Esophagus muscularis mucosa (tissue), 4 donors: ENCODE measurements at places on chromosomes 2 and 18. TPM values are rescaled to one million over a fixed set of nuclear protein-coding genes. Genes with fewer than 3 reads are reported as not detected.

The GPD2 gene
- total RNA-seq: 26.0 TPM

DNA sequence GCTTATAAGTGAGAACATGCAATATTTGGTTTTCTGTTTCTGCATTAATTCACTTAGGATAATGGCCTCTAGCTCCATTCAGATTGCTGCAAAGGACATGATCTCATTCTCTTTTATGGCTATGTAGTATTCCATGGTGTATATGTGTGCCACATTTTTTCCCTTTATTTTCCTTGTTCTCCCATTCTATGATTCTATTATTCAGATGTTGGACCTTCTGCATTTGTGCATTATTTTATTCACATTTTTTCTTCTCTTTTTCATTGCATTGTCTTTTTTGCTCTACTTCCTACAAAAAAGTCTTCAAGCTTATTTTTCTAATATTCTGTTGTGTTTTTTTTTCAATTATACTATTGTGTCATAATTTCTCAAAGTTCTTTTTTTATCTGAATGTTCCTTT is 11.1 kb upstream of the ANTXR1 start:
- H3K27me3 ChIP-seq: no peaks in the 10 kb centered on the region
- no peaks in the 10 kb centered on the region for H3K36me3 ChIP-seq
- no peaks in the 10 kb centered on the region for H3K4me1 ChIP-seq
- no peak overlapping the region for H3K4me3 ChIP-seq
- no peak for DNase-seq
- no peak overlapping the region for H3K27ac ChIP-seq

DNA sequence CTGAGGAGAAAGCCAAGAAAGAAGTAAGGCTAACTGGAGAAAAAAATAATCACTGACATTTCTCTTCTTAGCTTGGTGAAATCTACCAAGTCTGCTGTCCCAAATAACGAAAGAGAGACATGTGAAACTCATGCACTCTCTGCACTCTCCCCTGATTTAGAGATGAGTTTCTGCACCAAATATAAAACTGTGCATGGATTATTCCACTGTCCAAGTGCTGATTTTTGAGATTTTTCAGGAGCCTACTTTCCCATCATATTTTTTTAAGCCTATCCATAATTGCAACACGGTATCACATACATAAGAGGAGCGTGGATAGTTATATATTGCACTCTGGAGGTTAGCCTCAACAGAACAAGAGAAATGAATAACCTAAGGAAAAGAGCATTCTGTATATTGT is 10.0 kb upstream of the RIT2 start:
- H3K4me3 ChIP-seq: no peak overlapping the region
- H3K27me3 ChIP-seq: no peaks in the 10 kb centered on the region
- H3K36me3 ChIP-seq: no peaks in the 10 kb centered on the region
- DNase-seq: no peak
- no peak overlapping the region for H3K27ac ChIP-seq

DNA sequence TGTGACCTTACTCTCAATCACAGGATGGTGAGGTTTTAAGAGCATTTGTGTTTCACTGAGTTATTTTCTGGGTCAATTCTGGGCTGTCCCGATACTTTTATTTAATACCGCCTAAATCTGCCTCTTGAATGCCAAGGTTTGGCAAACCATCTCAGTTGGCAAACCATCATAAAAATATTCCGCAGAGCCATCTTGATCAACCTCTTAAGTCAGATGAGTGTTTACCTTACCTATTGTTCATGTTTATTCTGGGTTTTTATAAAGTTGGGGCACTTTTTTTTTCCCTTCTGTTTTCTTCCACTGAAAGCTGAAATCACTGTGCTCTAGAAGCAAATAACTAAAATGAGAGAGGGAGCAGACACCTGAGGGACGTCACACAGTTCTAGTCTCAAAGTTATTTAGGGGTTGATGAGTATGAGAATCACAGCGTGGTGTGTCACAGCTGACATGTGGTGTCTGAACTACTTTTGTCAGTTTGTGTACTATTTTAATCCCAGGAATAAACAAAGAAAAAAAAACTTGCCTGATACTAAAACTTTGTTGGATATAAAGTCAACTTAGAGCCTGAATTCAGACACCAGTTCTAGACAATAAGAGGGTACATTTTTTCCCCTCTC is 48.6 kb downstream of the ETAA1 start:
- H3K27me3 ChIP-seq: no peaks in the 10 kb centered on the region
- no peak overlapping the region for H3K4me3 ChIP-seq
- no peaks in the 10 kb centered on the region for H3K36me3 ChIP-seq
- H3K4me1 ChIP-seq: peaks cover 3% of the 10 kb centered on the region

- no peaks in the 10 kb centered on the region for H3K27me3 ChIP-seq
- no peaks in the 10 kb centered on the region for H3K36me3 ChIP-seq
- no peak for DNase-seq
- no peaks in the 10 kb centered on the region for H3K4me1 ChIP-seq
- H3K4me3 ChIP-seq: no peak overlapping the region
These were observed 106.4 kb upstream of the RBBP8 start for GRCh38 chr18:22826726-22827125.

DNA sequence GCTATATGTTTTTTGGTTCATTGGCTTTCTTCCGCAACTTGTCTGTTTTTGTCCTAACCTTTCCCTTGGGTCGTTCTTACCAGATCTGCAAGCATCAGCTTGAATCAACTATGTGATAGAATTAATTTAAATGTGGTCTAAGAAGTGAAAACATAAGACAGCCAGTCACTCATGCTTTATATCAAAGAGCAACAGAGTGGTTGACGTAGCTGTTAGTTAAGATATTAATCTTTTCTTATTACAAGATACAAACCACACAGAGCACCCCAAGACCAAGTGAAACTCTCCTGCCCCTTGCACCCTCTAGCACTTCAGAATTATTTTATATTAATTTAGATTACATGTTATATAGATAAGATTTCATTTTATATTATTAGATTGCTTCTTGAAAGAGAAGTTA is 15.2 kb downstream of the IL18RAP start:
- DNase-seq: peak; percentile 24
- H3K4me3 ChIP-seq: no peak overlapping the region

The HDHD2 gene
- 21.7 TPM for total RNA-seq

The ELOA2 gene
- not detected for total RNA-seq

DNA sequence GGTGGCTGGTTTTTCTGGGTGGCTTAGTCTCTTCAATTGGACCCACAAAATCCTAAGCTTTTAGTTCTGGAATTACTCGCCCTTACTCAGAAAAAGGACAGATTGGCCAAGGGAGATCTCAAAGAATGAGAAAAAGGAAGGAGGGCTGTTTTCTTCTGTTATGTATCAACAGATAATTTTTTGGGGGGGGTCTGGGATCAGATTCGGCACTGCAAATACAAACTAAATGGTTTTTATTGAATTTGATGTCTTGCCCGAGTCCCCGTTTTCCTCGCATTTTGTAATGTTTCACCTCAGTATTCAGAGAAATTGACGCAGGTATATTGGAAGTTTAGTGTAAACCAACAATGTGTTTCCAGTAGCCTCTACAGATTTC is 762 bp downstream of the YIPF4 start:
- H3K27me3 ChIP-seq: no peaks in the 10 kb centered on the region
- H3K4me3 ChIP-seq: peak overlapping the region; percentile 99
- peak overlapping the region; percentile 84 for H3K27ac ChIP-seq
- H3K36me3 ChIP-seq: peaks cover 16% of the 10 kb centered on the region

GRCh38 chr2:107222466-107222865 is 336.5 kb upstream of the ST6GAL2 start:
- no peak overlapping the region for H3K27ac ChIP-seq
- no peaks in the 10 kb centered on the region for H3K36me3 ChIP-seq
- no peaks in the 10 kb centered on the region for H3K27me3 ChIP-seq
- H3K4me3 ChIP-seq: no peak overlapping the region
- H3K4me1 ChIP-seq: no peaks in the 10 kb centered on the region
- no peak for DNase-seq

- H3K27me3 ChIP-seq: no peaks in the 10 kb centered on the region
- no peaks in the 10 kb centered on the region for H3K36me3 ChIP-seq
- no peak overlapping the region for H3K4me3 ChIP-seq
- peak overlapping the region; percentile 57 for H3K27ac ChIP-seq
- H3K4me1 ChIP-seq: peaks cover 64% of the 10 kb centered on the region
- DNase-seq: no peak
These were observed 76.0 kb upstream of the ZFP36L2 start for GRCh38 chr2:43302182-43302960.

DNA sequence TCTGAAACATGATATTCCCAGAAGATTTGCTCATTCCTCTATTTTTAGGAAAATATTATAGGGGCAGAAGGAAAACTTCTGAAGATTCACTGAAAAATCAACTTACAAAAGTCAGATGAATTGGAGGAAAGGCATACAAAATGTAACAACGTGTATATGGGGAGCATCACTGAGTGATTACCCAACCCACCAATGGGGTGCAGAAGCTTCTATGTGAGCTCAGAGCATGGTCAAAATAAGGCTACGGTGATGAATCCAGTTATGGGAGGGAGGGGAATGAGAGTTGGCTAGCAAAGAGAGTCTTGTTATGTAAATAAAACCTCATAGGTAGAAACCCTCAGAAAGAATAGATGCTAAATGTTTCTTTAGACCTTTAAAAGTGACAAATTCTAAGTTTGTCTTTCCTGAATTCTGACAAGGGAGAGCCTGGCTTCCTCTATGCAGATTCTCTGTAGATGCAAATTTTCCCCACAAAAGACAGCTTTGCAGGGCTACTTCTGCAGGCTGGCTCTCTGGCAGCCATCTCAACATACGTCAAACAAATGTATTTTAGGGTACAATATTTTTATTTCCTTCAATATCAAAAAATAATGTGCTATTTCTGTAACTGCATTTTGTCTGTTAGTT is 171.4 kb upstream of the NDUFV2 start:
- no peaks in the 10 kb centered on the region for H3K27me3 ChIP-seq
- H3K4me3 ChIP-seq: no peak overlapping the region
- DNase-seq: no peak
- H3K36me3 ChIP-seq: no peaks in the 10 kb centered on the region

- H3K27ac ChIP-seq: no peak overlapping the region
- no peak for DNase-seq
- H3K4me1 ChIP-seq: no peaks in the 10 kb centered on the region
- H3K36me3 ChIP-seq: no peaks in the 10 kb centered on the region
- no peaks in the 10 kb centered on the region for H3K27me3 ChIP-seq
- H3K4me3 ChIP-seq: no peak overlapping the region
These were observed 66.2 kb downstream of the BCL2L11 start for GRCh38 chr2:111186933-111187332.

- H3K27me3 ChIP-seq: no peaks in the 10 kb centered on the region
- H3K4me1 ChIP-seq: no peaks in the 10 kb centered on the region
- no peak overlapping the region for H3K4me3 ChIP-seq
- peak; percentile 68 for DNase-seq
These were observed 128.6 kb upstream of the NYAP2 start for GRCh38 chr2:225270861-225271260.

DNA sequence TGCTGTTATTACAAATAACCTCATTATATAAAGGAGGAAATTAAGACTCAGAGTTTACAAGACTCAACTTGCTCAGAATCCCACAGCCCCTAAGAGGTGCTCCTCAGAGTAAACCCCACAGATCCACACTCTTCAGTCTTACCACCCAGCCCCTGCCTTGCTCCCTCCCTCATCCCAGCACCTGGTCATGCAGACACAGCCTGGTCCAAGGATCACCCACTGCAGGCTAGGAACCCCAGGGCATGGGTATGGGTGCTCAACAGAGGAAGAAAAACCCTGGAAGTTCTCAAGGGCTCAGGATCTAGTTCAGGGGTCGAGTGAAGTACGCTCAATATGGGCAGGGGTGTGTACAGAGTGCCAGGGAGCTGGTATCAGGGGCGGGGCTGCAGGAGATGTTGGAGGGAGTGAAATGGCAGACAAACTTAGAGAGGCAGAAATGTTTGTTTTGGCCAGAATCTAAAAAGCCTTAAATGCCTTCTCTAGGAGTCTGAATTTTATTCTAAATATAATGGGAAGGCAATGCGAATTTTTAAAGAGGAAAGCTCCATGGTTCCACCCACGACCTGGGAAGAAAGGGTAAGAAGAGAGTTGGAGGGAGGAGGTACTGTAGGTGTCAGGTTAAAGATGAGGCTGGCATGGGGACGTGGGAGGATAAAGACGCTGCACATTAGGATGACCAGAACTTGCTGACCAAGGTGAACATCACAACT is 79.1 kb upstream of the MGAT4A start:
- H3K27ac ChIP-seq: no peak overlapping the region
- no peak for DNase-seq
- no peaks in the 10 kb centered on the region for H3K27me3 ChIP-seq
- peaks cover 21% of the 10 kb centered on the region for H3K4me1 ChIP-seq
- H3K36me3 ChIP-seq: no peaks in the 10 kb centered on the region

DNA sequence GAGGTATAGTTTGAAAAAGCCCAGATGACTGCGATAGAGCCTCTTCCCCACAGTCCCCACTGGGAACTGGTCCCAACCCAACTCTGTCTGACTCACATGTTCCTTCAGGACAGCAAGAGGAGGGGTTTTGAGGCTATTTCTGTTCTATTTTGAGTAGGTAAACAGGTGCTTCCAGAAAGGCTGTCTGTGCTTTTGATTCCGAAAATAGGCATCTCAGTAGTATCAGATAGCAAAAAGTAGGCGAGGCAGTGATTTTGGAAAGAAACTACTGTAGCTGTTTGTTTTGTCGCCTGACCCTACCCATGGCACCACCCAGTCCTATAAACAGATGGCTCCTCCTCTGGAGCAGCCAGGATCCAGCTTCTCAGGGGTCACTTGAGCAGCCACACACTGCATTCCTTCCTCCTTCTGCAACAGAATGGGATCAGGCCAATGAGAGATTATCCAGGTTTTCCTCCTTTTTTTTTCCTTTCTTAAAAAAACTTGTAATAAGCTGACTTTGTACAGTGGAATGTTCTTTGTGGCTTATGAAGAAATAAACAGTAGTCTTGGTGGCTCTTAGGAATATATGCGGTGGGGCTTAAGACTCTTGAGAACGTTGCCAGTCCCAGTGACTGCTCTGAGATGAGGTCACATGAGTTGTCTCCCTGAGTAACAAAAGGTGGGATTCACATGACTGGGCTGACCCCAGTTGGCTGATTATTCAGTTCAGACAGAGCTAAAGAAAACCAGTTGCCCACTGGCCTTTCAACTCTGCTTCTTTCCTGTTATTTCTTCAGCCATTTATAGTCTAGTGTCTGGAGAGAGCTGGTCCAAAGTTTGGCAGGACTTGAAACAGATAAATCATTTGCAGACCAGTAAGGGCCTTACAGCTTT is 98.6 kb downstream of the KCNS3 start:
- no peaks in the 10 kb centered on the region for H3K27me3 ChIP-seq
- no peak overlapping the region for H3K4me3 ChIP-seq
- peak; percentile 92 for DNase-seq

DNA sequence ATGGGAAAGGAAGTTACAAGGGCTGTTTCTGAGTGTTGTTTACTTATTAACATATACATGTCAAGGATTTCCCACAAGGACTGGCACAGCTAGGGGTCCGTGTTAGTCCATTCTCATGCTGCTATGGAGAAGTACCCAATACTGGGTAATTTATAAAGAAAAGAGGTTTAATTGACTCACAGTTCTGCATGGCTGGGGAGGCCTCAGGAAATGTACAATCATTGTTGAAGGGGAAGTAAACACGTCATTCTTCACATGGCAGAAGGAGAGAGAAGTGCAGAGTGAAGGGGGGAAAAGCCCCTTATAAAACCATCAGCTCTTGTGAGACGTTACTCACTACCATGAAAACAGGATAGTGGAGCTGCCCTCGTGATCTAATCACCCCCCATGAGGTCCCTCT is 128.9 kb upstream of the CELF4 start:
- H3K4me3 ChIP-seq: no peak overlapping the region
- H3K36me3 ChIP-seq: no peaks in the 10 kb centered on the region
- no peaks in the 10 kb centered on the region for H3K27me3 ChIP-seq
- H3K4me1 ChIP-seq: no peaks in the 10 kb centered on the region
- no peak overlapping the region for H3K27ac ChIP-seq
